Activated T-helper 1 cell treated with anti-CD3 and anti-CD28 coated beads, Interleukin-12 subunit alpha, Interleukin-12 subunit beta, Interleukin-2, Interleukin-4 antibody, amounts not matched to agents 30 ng/mL and 10 ng/mL and 1 ng/mL, durations not matched to agents 14 hours and 24 hours and 36 hours (primary cell): ENCODE measurements at places on chromosomes 4 and X. TPM values are rescaled to one million over a fixed set of nuclear protein-coding genes. Genes with fewer than 3 reads are reported as not detected.

- H3K36me3 ChIP-seq = peaks cover 17% of the 10 kb centered on the region
- peaks cover 5% of the 10 kb centered on the region for H3K4me1 ChIP-seq
- no peaks in the 10 kb centered on the region for H3K27me3 ChIP-seq
- no peak overlapping the region for H3K4me3 ChIP-seq
These were observed 15.2 kb downstream of the USP11 start for GRCh38 chrX:47247999-47248320.

DNA sequence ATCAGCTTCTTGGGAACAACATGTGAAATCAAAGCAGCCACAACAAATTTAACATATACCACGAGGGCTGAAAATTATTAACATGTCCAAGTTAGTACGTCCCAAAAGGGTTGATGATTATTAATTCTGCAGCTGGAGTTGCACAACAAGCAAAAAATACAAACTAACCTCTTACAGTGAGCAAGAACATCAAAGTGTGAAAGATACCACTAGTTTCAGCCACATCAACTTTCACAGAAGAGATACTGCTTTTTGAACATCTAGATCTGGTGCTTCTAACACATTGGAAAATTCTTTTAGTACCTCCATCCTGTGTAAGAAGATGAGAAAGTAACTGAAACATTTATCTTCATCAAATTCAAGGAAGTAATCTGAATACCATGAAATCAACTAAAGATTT lies 334.1 kb downstream of the PCDH7 start:
- no peak for DNase-seq
- no peaks in the 10 kb centered on the region for H3K4me1 ChIP-seq
- no peaks in the 10 kb centered on the region for H3K27me3 ChIP-seq
- no peak overlapping the region for H3K27ac ChIP-seq

- H3K4me3 ChIP-seq = no peak overlapping the region
- no peak for DNase-seq
- H3K27ac ChIP-seq = no peak overlapping the region
- H3K36me3 ChIP-seq = no peaks in the 10 kb centered on the region
- H3K27me3 ChIP-seq = no peaks in the 10 kb centered on the region
These were observed 8.3 kb downstream of the KLHL13 start for GRCh38 chrX:118108304-118108703.

GRCh38 chr4:108361446-108361820 lies 192.7 kb upstream of the LEF1 start:
- H3K27ac ChIP-seq = no peak overlapping the region
- peaks cover 72% of the 10 kb centered on the region for H3K4me1 ChIP-seq
- peaks cover 2% of the 10 kb centered on the region for H3K27me3 ChIP-seq
- peaks cover 3% of the 10 kb centered on the region for H3K36me3 ChIP-seq

DNA sequence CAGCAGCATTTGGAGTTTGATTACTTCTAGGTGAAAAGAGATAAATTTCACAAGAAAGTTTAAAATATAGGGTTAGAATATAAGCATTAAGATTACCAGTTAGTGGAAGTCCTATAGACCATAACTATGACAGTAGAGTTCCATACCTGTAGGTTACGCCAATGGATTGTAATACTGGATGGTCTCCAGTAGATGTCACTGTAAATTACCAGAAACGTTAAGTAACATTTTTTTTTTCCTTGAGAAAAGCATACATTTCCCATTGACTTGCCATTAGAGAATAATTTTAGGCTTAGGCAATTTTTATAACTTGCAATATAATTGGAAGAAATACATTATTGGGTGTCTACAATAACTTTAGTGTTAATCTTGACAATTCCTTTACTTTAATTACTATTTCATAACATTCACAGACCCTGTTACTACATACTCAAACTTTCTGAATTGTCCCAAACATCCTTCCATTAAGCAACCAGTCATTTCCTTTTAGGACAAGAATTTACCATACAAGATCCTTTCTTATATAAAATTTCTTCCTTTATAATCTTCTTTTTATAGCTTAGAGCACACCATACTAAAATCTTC lies 304.1 kb upstream of the TECRL start:
- no peak for DNase-seq
- H3K4me1 ChIP-seq = no peaks in the 10 kb centered on the region
- H3K36me3 ChIP-seq = no peaks in the 10 kb centered on the region
- H3K4me3 ChIP-seq = no peak overlapping the region
- H3K27me3 ChIP-seq = no peaks in the 10 kb centered on the region
- H3K27ac ChIP-seq = no peak overlapping the region

GRCh38 chr4:162461952-162462351 lies 298.2 kb upstream of the FSTL5 start:
- H3K27ac ChIP-seq = no peak overlapping the region
- H3K4me3 ChIP-seq = no peak overlapping the region
- H3K4me1 ChIP-seq = no peaks in the 10 kb centered on the region
- no peaks in the 10 kb centered on the region for H3K27me3 ChIP-seq
- H3K36me3 ChIP-seq = no peaks in the 10 kb centered on the region
- DNase-seq = no peak

DNA sequence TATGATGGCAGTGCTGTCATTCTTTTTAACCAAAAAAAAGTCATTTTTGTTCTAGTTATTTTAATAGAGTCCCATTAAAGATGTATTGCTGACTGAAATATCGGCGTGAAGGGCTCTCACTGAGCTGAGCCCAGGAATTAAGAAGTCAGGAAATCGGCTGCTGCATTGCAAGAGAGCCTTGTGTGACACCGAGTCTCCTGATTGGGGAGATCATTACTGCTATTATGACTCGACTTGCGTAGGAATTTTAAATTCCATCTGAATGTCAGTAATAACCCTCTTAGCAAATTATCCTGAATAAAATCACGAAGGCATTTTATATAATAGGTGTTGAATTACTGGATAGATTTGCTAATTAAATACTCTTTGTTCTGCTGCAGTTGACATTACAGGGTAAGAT lies 111.5 kb downstream of the POLA1 start:
- no peak for DNase-seq
- peaks cover 8% of the 10 kb centered on the region for H3K36me3 ChIP-seq
- no peaks in the 10 kb centered on the region for H3K27me3 ChIP-seq
- H3K27ac ChIP-seq = no peak overlapping the region
- H3K4me1 ChIP-seq = peaks cover 4% of the 10 kb centered on the region

DNA sequence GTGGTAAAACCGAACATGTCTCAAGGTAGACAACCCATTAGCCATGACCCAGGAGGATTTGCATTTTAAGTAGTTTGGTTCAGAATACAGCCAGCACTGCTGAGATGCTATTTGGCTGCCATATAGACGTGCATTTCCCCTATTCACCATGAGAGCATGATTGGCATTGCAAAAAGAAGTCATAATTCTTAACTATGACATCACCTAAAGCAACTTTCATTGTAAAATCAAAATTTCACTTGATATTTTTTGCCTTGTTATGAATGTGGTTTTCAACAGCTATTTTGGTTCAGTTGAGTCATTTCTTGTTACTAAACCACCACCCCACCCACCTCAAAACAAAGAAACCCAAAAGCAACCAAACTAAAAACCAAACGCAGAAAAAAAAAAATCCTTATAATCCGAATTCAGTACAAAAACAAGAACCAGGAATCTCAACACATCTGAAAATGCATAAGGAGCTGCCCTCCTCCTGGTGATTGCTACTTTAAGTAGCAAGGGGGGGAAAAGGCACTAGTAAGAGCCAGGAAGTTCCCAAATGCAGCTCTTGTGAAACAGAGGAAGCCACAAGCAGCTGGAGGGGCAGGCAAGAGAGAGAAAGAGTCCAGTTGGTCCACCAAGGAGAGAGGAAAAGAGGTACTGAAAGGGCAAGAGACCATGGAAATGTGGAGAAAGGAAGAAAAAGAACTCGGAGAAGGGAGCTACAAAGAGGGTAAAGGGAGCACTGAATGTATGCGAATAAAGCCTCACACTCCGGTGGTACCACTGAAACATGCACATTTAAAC lies 3.1 kb downstream of the SLITRK4 start:
- H3K4me3 ChIP-seq = peak overlapping the region; percentile 39
- peaks cover 5% of the 10 kb centered on the region for H3K4me1 ChIP-seq
- DNase-seq = no peak
- peak overlapping the region; percentile 63 for H3K27ac ChIP-seq

DNA sequence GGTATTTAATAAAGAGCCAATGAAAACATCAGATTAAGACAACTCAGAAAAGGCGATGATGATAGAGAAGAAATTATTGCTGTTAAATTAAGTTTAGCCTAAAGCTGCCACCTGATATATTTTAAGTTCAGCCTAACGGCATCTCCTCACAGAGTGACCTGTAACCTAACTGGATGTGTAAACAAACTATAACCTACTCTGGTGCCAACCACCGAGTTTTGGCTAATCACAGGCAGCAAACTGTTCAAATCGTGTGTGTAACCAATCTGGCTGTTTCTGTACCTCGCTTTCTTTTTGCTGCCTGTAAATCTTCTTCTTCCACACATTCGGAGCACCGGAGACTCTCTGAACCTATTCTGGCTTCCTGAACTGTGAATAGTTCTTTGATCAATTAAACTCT lies 37.8 kb upstream of the MED14 start:
- H3K4me1 ChIP-seq = no peaks in the 10 kb centered on the region
- H3K36me3 ChIP-seq = no peaks in the 10 kb centered on the region
- no peak overlapping the region for H3K4me3 ChIP-seq
- DNase-seq = no peak

DNA sequence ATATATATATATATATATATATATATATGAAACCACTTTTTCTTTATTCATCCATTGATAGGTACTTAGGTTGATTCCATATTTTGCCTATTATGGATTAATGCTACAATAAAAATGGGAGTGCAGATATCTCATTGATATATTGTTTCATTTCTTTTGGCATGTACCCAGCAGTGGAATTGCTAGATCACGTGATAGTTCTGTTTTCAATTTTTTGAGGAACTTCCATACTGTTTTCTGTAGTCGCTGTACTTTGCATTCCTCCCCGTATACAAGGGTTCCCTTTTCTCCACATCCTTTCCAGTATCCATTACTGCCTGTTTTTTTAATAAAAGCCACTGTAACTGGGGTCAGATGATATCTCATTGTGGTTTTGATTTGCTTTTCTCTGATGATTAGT lies 124.6 kb downstream of the GABRB1 start:
- H3K4me1 ChIP-seq = no peaks in the 10 kb centered on the region
- no peak overlapping the region for H3K27ac ChIP-seq
- H3K4me3 ChIP-seq = no peak overlapping the region

GRCh38 chrX:19176901-19177630 lies 54.8 kb upstream of the ADGRG2 start:
- H3K36me3 ChIP-seq = no peaks in the 10 kb centered on the region
- no peaks in the 10 kb centered on the region for H3K4me1 ChIP-seq
- no peak overlapping the region for H3K4me3 ChIP-seq
- no peak for DNase-seq
- H3K27me3 ChIP-seq = peaks cover 3% of the 10 kb centered on the region

DNA sequence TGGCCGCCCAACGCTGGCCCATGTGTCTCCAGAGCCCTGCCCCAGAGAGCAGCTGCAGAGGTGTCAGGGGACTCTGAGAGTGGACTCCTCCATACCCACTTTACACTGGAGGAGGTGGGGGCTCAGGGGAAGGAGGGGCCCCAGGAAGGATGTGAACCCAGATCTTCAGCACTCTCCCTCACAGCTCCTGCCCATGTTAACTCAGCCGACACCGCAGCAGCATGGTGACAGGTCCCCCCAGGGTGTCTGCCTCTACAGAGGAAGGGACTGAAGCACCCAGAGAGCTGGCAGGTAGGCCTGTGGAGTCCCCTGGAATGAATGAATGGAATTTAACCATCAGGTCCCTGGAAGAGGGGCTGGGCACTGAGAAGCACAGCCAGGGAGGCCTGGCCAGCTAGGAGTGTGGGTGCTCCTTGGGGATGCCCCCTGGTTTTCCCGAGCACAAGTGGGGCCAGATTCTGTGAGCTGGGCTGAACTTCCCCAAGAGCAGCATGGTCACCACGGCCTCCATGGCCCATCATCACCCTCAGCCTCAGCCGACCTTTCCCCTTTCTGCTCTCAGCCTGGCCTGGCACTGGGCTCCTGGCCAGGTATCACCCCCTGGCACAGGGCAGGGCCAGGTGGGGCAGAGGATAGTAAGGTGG lies 21.9 kb downstream of the SH3BP2 start:
- H3K4me1 ChIP-seq = peaks cover 73% of the 10 kb centered on the region
- DNase-seq = no peak
- no peaks in the 10 kb centered on the region for H3K27me3 ChIP-seq

GRCh38 chr4:150004481-150004880 lies 73.8 kb upstream of the DCLK2 start:
- H3K4me3 ChIP-seq = no peak overlapping the region
- peaks cover 16% of the 10 kb centered on the region for H3K27me3 ChIP-seq
- H3K36me3 ChIP-seq = no peaks in the 10 kb centered on the region
- DNase-seq = no peak

DNA sequence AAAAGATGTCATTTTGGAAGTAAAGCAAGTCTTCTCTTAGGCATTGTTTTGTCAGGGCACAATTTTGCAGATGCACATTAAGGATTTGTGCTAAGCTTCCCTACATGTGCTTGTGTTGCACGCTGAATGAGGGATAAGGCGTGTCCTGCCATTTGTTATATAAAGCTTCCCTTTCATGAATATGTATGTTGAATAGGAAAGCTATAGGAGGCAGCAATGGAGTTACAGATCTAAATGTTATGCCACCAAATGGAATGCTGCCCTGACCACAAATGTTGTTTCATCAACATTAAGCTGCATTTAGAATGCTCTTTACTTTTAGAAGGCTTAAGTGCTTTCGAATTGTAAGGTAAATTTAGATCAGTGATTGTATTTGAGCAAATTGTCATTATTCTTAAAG lies 20.9 kb downstream of the SGMS2 start:
- no peak overlapping the region for H3K27ac ChIP-seq
- no peaks in the 10 kb centered on the region for H3K36me3 ChIP-seq
- DNase-seq = no peak
- peaks cover 4% of the 10 kb centered on the region for H3K27me3 ChIP-seq

Gene TMEM47
- total RNA-seq = not detected in 2 replicates

Gene SPARCL1
- not detected in 2 replicates for total RNA-seq

Gene EXOC1
- 18.3 and 18.8 TPM in 2 replicates for total RNA-seq

Gene THAP9
- total RNA-seq = 1.9 and 2.3 TPM in 2 replicates

Gene RPS6KA3
- 58.8 and 60.6 TPM in 2 replicates for total RNA-seq

Gene ADH4
- total RNA-seq = not detected in 2 replicates
